ENCODE measurements at places on chromosomes 6 and 20.

GRCh38 chr20:25251558-25251957, 3.7 kb downstream of the PYGB start:
- no peak for DNase-seq

DNA sequence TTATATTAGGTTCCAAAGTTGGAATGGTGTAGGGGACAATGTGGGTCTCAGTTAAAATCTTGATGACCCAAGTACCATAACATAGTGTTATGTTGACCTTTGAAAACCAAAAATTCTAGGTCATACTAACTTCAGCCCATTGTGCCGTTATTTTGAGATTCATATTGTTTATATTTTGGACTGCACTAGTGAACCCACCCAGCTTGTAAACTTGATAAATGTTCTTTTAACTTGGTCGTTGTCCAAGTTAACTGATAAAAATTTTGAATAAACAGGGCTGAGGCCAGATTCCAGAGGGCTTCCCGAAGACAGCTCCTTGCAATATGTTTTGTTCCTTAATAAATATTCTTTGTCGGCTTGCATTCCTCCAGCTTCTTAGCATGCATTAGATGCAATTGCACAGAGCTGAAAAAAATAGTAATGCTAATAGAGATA, 90.3 kb downstream of the BCAS1 start:
- no peak for DNase-seq

DNA sequence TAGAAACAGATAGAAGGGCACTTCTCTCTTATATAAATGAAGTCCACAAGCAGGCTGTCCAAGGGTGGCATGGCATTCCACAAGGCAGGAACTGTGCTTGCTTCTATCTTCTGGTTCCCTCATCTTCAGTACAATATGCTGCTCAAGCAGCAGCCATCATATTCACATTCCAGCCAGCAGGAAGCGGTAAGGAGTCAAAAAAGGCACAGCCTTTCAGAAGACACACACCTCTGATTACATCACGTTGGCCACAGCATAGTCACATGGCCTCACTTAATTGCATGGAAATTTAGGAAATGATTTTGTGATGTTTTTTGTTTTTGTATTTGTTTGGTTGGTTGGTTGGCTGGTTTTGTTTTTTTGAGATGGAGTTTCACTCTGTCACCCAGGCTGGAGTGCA, 19.0 kb downstream of the REM1 start:
- no peak for DNase-seq

DNA sequence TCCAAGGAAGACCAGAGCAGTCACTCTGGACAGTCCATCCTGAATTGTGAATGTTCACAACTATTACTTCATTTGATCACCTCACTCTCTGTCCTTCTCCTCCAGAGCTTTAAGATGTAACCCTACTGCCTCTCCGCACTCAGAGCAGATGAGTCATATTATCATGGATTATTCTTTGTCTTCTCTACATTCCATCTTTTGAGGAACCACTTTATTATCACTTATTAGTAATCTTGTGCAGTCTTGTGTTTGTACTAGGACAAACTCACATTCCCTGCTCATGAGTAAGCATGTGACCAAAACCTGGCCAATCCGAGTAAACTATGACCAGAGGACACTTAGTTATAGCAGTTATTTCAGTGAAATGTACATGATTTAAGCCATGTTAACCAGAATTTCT, 401.5 kb upstream of the ADGRB3 start:
- DNase-seq, result no peak

DNA sequence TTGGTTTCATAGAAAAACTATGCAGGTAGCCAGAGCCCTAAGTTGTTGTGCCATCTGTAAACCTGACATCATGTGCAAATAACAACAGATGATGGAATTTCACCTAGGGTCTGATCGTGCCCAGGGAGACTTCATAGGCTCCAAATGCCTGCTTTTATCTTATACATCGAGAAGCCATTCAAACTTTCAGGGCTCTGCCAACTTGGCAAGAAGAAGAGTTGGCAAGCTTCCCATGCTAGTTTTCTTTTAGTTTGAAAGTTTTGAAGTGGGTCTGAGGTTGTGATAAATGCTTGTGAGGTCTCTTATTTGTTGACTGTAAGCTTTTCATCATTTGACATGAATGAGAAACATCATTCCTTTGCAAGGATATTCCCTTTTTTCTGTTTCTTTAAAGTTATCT, 175.4 kb upstream of the FLRT3 start:
- no peak for DNase-seq
